ENCODE measurements at places on chromosomes 2 and 18.
A peak's percentile ranks its signal among the peaks of the same experiment; 100 is the strongest.

DNA sequence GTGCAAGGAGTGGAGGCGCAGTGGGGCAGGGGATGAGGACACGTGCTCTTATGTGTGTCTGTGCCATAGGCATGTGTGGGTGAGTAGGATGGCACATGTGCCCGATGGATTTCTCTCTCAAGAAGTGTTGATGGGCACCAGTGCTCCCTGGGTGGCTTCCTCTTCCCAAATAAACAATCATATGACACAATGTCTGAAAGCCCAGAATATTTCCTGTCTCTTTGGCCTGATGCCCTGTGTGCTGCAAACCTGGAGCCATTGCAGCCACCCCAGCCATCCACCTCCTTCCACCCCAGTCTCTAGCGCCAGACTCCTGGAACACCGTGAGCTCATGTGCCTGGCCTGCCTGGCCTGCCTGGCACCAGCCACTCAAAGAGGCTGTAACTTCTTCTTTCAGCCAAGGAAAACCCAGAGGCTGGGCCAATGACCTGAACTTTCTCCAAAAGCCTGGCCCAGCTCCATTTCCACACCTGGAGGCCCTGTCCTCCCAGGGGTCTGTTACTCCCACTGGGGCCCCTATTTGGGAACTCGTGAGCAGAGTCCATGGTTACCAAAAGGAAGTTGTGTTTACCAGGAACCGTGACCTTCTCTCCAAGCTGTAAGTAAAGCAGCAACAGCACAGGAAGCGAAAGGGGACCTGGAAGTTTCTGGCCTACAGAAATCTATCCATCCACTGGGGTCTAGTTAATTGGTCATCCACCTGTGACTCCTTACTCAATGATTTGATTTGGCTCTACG lies 9.5 kb upstream of the ZBTB7C start:
- peak; percentile 55 for DNase-seq

DNA sequence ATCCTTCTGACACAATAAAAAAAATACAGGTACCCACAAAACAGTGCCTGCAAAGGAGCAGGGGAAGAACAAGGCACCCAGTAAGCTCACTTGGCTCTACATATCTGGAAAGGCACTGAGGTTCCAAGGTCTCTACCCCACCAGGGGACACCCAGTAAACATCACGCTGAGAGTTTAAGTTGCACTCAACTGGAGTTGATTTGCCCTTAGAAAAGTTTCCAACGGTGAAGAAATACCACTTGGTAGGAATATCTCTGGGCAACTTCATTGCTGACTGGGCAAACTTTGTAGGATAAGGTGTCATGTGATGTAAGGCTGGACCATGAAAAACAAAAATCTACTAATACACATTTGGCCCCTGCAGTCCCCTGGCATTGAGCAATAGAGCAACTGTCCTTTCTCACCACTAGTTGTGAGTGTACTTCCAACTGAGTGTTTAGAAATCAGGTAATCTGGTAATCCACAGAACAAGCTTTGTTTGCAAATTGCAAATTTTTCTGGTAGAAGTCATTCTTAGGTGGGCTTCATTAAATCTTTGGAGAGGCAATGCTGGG lies 14.2 kb downstream of the ST8SIA3 start:
- no peak for DNase-seq

- DNase-seq, result no peak
These were observed 70.5 kb downstream of the RBMS1 start for GRCh38 chr2:160423126-160423525.

- peak; percentile 62 for DNase-seq
These were observed 60.0 kb downstream of the DOCK10 start for GRCh38 chr2:224982226-224982625.

DNA sequence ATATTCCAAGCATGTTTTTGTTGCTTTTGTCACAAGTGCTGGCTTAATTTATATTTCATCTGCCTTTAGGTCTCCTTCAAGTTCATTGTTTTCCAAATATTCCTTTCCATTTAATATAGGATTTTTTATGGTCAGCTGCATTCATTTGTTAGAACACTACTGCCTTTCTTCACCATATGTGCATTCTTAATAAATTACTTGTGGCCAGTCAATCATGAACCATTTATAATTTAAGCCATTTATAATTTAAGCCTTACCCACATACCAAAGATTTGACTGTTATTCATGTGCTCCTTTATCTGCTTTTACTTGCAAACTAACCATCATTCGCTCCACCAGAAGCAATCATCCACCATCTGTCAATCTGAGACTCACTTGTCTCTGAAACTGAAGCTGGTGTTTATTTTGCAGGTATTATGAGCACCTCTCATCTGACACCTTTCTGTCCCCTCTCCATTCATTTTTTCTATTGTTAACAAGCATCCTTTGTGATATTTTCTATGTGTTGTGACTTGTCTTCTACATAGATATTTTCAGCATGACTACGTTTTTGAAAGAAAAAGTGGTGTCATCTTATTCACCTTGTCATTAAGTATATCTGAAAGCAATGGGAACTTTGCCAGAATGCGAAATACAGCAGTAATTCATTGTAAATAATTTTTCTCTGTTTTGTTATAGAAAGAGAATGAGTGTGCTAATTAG lies 786.8 kb downstream of the KCNJ3 start:
- no peak for DNase-seq

- no peak for DNase-seq
These were observed 49.7 kb downstream of the BABAM2 start for GRCh38 chr2:27940090-27940671.

DNA sequence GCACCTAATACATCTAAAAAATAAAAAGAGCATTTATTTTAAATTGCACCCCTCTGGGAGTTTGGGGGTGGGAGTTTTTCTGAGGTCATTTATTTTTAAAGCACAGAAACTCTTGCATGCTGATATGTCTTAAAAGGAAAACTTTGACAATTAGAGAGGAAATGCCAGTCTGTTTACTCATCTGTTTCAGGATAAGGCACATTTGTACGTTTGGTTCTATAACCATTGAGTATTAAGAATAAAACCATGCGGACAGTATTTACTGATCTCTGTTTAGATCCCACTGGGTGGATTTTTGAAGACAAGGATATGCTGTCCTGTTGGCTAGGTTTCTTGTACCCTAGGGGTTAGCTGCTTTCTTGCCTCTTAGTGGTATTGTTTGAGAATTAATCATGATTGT lies 122.9 kb downstream of the TANC1 start:
- DNase-seq, result no peak

DNA sequence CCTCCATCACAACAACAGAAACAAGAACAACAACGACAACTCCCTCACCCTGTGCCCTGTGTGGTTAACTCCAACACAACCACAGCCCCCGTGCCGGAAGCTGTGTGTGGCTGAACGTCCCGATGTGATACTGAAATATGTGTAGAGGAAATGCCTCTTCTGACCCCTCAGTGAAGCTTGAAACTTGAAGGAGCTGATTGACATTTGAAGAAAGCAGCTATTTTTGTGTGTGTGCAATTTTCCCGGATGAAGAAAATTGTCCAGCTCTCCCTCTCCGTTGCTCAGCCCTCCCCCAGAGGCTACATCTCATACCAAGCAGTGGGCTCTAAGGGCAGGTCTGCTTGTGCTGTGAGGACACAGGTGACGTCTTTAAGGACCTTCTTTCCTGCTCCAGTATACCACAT lies 173.8 kb downstream of the ICOS start:
- peak; percentile 59 for DNase-seq

DNA sequence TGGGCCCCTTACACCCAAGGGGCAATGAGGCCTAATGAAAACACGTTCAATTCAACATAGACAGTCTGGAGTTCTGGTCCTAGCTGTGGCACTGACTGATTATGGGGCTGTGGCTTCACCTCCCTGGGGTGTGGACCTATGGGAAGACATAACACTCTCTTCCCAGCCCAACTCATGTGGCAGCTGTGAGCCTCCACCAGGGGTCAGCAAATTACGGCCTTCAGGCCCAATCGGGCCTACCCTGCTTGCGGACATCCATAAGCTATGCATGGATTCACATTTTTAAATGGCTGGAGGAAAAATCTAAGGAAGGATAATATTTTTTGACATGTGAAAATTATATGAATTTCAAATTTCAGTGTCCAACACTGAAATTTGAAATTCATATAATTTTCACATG lies 101.3 kb downstream of the LOXHD1 start:
- DNase-seq, result no peak

- peak; percentile 20 for DNase-seq
These were observed 92.3 kb downstream of the HS1BP3 start for GRCh38 chr2:20558391-20559150.

GRCh38 chr2:19488009-19488691 lies 129.7 kb upstream of the OSR1 start:
- DNase-seq, result no peak

- DNase-seq, result no peak
These were observed 26.6 kb upstream of the SPATS2L start for GRCh38 chr2:200279857-200280256.

DNA sequence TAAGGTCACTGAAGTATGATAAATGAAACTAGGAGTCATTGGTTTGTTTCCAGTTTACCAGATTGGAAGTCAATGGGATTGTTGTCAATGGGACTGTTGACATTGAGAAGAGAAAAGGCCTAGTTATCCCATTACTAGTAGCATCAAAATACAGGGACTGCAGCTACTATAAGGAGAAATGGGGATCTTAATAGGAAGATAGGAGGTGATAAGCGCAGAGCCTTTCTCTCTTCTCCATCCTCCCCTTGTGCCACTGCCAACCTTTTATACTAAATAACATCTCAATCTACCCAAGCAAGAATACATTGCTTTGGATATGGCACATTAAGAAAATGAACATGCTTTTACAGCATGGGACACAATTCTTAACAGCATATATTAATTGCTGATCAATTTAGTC lies 10.5 kb upstream of the BBS5 start:
- DNase-seq, result no peak

DNA sequence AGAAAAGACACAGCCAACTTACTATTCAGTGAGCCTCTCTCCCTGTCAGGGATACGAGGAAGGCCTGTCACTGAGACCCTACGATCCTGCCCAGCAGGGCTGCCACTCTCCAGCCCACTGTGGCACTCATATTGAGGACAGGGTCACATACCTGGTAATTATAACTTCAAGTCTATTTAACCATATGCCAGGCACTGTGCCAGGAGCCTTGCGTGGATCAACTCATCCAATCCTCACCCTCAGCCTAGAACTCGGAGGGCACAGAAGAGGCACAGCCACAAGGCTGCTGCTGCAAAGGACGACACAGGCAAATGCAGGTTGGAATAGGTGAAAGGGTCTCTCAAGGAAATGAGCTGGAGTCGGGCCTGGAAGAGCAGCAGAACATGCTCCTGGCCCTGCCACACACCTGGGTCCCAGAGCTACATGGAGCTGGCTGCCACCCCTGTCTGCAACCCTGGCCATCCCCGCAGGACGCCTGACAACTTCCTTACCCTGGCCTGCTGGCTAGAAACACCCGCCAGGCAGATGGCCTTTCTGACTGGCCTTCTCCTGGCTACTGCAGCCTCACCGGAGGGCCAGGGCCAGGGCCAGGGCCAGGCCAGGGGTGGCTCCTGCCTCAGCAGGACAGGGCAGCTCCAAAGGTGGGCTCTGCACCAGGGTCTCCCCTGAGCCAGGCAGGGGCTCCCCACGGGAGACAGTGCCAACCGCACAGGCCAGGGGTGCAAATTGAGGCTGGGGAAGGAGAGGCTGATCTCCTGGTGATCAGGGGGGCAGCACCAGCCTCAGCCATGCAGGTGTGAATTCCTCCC lies 32.1 kb upstream of the SLC66A3 start:
- DNase-seq, result no peak

- DNase-seq, result no peak
These were observed 91.1 kb upstream of the FZD7 start for GRCh38 chr2:201942531-201942930.

- no peak for DNase-seq
These were observed 301.0 kb upstream of the MGAT5 start for GRCh38 chr2:133952896-133953295.

GRCh38 chr2:111101592-111101991 lies 19.1 kb upstream of the BCL2L11 start:
- DNase-seq, result no peak

GRCh38 chr18:32544088-32544487 lies 73.4 kb upstream of the GAREM1 start:
- no peak for DNase-seq

DNA sequence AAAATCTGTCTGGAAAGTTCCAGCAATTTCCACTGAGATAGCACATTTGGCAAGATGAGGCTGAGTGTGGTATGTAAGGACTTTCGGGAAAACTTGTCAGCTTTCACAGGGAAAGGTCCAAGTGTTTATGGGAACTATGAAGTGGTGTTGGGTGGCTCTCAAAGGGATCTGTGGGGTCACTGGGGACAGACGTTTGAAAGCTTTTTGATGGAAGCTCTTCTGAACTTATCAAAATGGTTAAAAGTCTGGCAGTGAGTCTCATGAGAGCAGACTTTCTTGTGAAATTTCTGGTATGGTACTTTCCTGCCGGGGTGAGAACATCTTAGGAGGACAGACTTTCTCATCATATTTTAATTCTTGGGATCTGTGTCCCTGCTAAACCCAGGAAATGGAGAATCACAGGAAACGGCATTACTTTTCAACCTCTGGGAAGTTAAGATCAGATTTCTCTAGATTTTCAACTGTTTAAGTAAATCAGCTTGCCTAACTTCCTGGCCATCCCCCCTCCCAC lies 546.3 kb upstream of the ZEB2 start:
- DNase-seq, result peak; percentile 35

DNA sequence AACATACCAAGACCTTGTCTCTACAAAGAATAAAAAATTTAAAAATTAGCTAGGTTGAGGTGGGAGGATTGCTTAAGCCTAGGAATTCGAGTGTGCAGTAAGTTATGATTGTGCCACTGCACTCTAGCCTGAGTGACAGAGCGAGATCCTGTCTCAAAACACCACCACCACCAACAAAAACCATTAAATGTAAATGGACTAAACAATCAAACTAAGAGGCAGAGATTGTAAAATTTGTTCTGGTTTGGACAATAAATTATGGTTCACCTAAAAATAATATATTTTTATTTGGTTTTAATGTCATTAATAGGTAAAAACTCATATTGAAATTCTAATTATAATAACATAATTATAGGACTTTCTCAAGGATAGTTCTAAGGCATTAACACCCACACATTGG lies 9.9 kb upstream of the ATIC start:
- no peak for DNase-seq

GRCh38 chr2:107591561-107592279 lies 235.0 kb upstream of the RGPD4 start:
- DNase-seq, result no peak

DNA sequence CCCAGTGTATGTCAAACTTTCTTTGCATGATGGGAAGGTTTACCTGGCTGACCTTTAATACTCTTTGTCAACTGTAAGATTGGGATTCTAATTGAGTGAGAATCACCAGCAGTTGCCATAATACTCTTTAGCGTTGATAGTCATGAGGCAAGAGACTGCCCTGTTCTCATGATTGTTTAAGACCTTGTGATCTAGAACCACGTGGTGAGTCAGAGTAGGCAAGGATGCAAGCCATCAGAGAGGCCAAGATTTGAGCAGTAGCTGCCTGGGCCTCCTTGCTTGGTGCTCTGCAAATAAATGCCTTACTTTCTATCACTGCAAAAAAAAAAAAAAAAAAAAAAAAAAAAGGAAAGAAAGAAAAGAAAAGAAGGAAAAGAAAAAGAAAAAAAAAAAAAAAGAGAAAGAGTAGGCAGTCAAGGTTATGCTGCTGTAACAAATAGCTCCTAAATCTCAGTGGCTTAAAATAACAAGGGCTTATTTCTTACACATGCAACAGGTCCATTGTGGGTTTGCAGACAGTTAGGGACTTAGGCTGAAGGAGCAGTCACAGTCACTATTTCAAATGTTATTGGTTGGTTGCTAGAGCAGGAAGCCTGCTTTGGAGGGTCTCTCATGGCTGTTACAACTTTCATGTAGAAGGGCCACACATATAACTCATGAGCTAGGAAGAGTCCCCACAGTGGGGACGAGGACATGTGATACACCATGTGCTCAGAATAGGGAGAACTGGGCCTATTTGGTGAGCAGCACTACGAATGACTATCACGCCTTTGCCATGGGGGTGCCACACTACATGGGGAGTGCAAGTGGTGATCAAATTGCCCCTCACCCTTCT lies 21.7 kb downstream of the IL1R2 start:
- no peak for DNase-seq

Measured in left hindlimb (tissue), 1 donor.